ENCODE measurements at places on chromosomes 5 and 9.

DNA sequence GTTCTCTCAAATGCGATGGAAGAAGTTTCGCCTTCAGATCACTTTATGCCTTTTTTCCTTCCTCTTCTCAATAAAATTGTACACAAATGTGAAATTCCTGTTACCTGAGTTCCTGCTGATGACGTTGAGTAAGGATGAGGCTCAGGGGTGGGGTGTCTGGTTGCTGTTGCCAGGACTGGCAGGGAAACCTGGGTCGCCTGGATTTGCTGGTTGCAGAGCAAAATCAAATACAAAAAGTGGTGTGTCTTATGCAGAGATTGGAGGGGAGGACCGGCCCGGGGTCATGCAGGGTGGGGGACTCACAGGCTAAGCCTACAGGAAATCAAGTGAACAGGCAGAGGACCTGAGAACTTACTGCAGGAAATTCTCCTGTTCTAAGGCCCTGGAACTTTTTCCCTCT is 39.2 kb downstream of the ANXA2R start:
- no peak for DNase-seq

DNA sequence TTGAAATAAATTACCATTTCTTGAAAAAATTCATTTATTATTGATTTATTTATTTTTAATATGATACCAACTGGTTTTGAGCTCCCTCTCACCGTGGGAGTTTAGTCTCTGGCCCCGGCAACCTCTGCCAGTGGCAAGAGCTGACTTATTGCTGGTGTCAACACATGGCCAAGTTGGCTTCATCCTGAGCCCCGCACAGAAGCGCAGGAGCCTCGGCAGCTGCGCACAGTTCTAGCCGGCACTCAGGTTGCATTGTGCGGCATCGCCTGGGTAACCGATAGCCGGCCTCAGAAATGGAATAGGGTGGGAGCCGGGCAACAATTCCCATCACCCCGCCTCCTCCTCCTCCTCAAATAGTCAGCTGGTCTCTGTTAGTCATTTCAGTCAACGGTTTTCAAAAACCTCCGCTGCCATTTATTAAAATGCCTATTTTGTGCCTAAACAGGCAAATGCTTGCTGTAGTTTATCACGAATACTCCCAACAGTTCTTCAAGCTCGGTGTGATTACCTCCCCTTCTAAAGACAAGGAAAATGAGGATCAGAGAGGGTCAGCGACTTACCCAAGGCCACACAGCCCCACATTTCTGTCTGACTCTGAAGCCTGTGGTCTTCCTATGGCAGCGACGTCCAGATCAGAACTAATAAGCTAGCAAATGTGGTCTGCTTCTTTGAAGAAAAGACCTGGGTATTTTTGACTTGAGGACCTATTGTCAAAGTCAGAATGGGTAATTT is 15.7 kb upstream of the MSX2 start:
- DNase-seq: no peak

DNA sequence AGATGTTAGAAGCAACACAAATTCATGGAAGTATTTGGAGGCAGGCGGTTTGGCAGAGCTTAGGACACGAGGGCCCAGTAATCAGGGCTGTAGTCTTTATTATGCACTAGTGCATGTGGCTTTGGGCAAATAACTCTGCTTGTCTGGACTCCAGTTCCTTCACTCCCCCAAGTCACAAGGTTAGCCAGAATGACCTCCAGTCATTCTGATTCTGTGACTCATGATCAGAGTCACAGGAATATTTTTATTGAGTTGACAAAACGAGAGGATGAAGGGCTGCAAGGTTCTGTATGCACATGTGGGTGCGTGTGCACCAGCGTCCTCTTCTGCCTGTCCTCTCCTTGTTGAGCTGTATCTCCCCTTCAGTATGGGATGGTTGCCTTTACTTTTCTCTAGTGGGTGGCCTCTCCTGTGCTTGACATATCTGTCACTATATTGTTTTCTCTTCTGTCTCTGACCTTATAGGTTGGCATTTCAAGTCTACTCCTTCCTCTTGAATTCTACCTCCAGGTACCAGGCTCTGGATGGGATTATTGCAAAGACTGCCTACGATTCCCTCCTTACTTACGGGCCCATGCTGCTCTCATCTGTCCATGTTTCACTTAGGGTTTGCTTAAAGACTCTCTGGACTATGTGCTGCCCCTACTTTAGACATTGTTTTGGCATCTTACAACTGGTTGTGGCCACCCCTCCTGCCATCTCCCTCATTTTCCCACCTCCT is 94.6 kb downstream of the KDM4C start:
- DNase-seq: peak; percentile 25

- no peak for DNase-seq
These were observed 540.1 kb downstream of the EBF1 start for GRCh38 chr5:158559643-158560042.

DNA sequence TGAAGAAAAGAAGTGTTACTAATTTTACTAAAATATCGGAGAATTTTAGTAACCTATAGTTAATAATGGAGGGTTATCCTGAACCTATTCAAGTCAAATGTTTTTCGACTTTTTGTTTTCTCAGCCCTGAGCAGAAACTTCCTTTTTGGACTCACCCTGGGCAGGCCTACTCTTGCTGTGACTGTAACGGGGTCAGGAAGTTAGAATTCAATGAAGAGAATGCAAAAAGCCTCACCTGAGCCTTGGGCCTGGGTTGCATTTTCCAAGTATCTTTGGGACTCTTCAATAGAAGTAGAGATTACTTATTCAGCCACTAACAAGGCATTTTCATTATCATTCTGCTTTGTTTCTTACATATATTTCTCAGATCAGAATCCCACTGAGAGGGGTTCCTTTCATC is 405.3 kb downstream of the TLR4 start:
- DNase-seq: no peak

GRCh38 chr9:114344188-114344566 is 14.5 kb downstream of the ORM2 start:
- no peak for DNase-seq

DNA sequence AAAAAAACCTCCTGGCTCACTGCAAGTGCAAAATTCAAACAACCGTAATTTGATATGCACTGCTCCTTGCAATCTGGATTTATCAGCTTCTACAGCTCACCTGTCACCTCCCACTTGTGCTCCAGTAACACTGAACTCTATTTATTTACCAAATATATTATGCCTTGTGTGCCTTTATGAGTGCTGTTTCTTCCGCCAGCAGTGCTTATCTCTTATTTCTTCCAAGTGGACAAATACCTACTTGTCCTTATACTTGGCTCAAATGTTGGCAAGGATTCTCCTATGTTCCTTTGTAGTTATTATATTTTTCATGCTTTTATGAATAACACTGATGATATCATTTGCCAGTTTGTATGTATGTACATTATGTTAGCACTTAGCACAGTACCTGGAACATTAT is 145.7 kb upstream of the ARRDC3 start:
- no peak for DNase-seq

DNA sequence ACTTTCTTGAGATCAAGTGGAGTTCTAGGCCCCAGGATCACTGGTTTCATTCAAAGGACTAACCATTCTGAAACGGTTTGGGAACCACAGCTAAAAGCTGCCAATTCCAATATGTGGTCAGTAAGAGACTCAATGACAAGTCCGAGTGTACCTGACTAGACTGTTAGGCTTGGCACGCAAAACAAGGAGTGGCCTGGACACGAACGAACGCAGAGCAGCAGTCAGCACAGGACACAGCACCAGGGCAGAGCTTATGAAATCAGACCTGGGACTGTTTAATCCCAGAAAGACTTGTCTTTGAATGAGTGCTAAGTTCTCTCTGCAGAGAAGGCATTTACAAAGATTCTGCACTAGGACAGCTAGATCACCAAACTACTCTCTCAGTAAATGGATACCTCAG is 213.8 kb downstream of the GAPVD1 start:
- no peak for DNase-seq

- DNase-seq: no peak
These were observed 417.2 kb upstream of the C9orf72 start for GRCh38 chr9:27990524-27990923.

GRCh38 chr5:19903611-19904010 is 84.4 kb downstream of the CDH18 start:
- no peak for DNase-seq

- DNase-seq: no peak
These were observed 43.1 kb downstream of the ZNF366 start for GRCh38 chr5:72464071-72464470.

DNA sequence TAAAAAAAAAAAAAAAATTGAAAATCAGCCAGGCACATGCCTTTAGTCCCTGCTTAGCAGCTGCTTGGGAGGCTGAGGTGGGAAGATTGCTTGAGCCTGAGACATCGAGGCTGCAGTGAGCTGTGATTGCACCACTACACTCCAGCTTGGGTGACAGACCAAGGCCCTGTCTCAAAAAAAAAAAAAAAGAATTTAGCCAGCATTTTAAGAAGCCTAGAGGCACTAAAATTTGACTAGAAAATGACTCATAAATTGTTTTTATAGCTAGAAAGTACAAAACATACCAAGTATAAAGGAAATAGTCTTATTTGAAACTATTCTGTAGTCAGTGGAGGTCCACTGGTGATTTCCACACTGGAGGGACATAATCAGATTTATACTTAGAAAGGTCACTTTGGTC is 17.5 kb downstream of the LRRC70 start:
- DNase-seq: no peak

DNA sequence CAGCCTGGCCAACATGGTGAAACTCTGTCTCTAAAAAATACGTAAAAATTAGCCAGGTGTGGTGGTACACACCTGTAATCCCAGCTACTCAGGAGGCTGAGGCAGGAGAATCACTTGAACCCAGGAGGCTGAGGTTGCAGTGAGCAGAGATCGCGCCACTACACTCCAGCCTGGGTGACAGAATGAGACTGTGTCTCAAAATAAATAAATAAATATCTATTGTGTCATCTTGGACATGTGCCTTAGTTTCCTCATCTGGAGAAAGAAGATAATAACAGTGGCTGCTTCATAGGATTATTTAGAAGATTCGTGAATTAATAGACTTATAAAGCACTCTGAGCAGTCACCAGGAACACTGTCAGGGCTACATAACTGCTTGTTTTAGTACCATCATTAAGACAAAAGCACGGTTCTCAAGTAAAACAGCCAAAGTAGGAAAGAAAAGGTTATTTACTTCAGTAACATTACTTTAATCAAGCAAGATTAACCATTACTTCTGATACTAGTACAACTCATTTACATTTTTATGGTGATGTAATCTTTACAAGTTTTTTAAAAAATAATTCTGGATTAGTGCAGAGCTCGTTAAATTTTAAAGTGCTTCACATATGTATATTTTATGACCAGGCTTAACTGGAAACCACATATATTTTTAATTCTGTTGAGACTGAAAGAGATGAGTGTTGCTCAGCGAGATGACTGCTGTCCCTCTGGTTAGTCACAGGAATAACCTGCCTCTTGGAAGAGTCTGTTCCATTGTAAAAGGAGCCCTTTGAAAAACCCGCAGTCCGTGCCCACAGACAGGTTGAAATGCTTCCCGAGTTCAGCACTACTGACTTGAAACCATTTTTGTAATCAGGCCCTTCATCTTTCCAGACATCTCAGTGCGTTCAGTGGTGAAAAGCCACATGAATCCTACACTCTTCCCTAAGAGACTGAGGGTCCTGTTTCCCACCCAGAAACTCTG is 36.7 kb downstream of the ANKH start:
- no peak for DNase-seq

GRCh38 chr5:172722327-172722815 is 48.6 kb downstream of the DUSP1 start:
- DNase-seq: no peak

DNA sequence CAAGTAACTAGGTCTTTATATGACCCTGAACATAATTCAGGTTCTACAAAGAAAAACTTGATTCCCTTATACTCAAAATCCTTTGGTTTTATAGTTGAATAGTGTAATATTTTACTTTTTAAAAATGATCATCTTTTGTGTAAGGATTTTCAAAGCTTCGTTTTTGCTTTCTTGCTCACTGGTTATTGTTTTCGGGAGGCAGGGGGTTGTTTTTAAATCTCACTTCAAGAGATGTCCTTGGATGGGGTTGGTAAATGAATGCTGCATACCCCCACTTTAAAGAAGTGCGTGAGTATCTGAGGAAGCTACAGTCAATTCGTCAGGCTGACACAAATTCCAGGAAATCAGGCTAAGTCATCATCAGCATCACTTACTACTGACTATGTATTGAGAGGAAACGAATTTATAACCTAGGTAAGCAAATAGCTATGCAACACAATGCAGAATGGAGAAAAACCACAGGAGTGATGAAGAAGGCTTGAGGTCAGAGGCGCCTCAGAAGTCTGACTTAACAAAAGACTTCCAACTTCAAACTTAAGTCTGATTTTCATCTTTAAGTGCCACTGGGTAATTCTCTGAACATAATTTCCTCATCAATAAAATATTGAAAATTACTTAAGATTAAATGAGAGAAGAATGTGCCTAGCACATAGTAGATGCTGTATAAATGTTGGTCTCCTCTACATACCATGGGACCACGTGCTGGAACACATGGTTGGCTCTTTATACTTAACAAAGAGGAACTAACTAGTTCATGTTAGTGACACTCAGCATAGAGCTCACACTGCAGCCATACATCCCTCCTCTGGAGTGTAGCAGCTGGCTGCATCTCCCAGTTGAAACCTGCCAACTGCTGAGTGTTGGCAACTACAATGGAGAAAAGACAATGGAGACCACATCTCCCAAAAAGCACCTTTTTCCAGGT is 106.0 kb upstream of the KIF2A start:
- DNase-seq: no peak

- DNase-seq: peak; percentile 31
These were observed 14.1 kb downstream of the SPATA9 start for GRCh38 chr5:95668728-95669127.

DNA sequence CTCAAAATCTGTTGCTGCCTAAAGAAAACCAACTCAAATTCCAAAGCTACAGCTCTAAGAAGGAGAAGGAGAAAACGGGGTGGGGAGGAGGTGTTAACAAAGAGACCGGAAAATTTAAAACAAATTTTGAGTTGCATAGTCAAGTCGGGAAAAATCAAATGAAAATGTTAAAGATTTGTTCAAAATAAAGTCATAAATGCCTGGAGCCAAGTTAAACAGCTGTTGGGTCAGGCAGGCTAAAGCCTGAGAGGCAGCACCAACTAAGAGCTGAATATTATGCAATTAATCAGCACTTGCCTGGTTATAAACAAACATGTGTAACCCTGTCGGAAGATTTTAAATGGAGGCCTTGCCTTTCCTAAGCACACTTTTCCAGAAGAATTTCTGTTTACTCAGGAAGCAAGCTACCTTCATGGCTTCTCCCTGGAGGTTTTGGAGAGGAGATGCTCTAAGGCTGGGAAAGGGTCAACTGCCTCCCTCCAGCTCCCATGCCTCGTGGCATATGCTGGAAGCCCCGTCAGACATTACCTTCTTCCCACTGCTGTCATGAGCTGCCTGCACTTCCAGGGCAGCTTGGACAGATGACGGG is 270.5 kb downstream of the DMRT2 start:
- DNase-seq: no peak

- no peak for DNase-seq
These were observed 69.2 kb downstream of the CDH18 start for GRCh38 chr5:19918780-19919179.

GRCh38 chr9:84224246-84224645 is 116.3 kb downstream of the SLC28A3 start:
- no peak for DNase-seq

- DNase-seq: no peak
These were observed 64.2 kb downstream of the SNX24 start for GRCh38 chr5:122909470-122910100.

- peak; percentile 81 for DNase-seq
These were observed 2.0 kb downstream of the IL31RA start for GRCh38 chr5:55853041-55853670.
